ENCODE measurements at places on chromosomes 12 and 14. TPM values are rescaled to one million over a fixed set of nuclear protein-coding genes. Genes with fewer than 3 reads are reported as not detected.

The ATP6V1D gene
- 36.4 TPM for total RNA-seq

DNA sequence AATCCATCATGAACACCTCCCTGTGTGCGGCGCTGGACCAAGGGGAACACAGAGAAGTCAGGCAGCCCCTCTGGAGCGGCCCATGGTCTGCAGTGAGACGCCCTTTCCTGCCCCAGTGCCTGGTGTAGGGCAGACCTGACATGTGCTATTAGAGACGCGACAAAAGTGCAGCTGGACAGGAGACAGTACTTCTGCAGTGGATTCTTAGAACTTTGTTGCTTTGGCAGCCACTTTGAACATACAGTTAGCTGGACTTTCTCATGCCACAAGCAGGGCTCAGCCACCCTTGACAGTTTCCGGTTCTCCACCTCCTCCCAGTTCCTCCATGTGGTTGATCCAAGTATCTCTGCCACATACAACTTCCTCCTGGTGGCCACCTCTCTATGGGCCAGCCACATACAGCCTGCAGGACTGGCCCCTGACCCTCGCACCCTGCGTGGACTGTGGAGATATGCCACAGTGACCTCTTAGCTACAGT is 45.9 kb downstream of the LGMN start:
- DNase-seq, result no peak

- no peak for DNase-seq
Measured at GRCh38 chr14:22147716-22148115, 441.3 kb downstream of the DAD1 start.

DNA sequence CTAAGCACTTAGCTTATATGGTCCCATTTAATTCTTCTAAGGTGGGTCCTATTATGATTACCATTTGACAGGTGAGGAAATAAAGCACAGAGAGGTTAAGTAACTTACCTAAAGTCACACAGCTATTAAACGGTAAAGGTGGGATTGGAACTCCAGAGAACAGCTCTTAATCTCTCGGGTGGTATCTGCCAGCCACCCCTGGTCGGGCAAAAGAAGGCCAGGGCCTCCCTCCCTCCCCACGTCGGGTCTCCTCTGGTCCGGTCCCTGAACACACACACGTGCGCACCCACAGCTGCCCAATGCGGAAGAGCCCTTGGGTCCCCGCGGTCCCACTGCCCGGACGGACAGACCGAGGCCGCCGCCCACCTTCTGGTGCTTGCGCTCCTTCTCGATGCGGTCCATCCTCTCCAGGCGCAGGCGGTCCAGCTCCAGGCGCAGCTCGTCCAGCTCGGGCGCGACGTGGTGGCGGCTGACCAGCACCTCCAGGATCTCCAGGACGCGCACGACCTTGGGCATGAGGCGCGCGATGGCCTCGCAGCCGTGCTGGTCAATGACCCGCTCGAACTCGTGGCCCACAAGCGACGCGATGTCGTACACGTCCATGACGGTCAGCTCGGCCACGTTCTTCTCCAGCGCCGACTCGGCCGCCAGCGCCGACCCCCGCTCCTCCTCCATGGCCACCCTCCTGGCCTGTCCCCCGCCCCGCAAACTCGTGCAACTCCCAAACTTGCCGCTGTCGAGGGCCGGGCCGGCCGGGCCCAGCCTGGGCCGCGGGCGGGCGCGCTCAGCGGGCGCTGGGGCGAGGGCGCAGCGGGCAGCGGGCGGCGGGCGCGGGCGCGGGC is 490 bp downstream of the RILPL1 start:
- no peak for DNase-seq

The IL26 gene
- not detected for total RNA-seq

The RHOJ gene
- total RNA-seq, result not detected

- no peak for DNase-seq
Measured at GRCh38 chr14:100114109-100114765, 45.2 kb downstream of the DEGS2 start.

DNA sequence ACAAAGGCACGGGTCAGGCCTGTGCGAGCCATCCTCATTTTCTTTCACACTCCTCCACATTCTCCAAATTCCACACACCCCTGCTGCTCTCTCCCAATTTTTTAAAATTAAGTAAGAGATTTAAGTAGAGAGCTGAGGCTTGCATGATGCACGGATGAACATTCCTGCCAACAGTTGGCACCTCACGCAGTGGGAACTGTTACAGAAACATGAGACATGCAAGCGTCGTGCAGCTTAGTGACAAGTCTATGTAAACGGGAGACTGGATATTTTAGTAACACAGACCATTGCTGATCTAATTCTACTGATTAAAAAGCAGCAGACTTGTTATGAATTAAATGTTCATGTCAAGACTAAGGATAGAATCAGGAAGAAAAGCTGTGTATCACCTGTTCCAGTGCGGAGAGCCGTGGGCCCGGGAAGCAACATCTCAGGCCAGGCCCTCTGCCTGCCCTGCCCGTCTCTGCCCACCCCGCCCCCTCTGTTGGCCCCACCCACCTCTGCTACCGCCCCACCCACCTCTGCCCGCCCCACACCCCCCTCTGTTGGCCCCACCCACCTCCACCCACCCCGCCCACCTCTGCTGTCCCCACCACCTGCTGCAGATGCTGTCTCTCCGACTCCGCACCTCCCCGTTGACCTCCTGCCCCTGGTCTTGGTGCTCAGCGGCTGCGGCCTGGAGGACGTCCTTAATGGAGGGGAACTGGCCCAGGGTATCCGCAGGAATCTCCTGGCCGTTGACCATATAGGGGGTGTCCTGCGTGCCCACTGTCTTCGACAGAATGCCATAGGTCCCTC is 21.2 kb downstream of the GOLGA3 start:
- DNase-seq, result no peak

GRCh38 chr12:31589904-31590641 is 863 bp downstream of the DENND5B start:
- DNase-seq, result no peak

- DNase-seq, result peak; percentile 27
Measured at GRCh38 chr12:981176-981828, 9.7 kb upstream of the ERC1 start.

The DLK1 gene
- not detected for total RNA-seq

The B3GNT4 gene
- total RNA-seq, result not detected

DNA sequence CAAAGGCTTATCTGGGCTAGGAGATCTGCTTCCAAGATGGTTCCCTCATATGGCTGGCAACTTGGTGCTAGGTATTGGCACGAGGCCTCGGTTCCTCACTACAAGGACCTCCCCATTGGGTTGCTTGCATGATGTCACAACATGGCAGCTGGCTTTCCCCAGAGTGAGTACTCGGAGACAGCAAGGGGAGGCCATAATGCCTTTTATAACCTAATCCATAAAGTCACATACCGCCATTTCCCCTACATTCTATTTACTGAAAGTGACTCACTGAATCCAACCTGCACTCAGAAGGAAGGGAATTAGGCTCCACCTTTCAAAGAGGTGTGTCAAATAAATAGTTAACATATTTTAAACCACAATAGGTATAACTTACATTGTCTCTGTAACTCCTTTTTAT is 130.9 kb downstream of the SAMD4A start:
- no peak for DNase-seq

DNA sequence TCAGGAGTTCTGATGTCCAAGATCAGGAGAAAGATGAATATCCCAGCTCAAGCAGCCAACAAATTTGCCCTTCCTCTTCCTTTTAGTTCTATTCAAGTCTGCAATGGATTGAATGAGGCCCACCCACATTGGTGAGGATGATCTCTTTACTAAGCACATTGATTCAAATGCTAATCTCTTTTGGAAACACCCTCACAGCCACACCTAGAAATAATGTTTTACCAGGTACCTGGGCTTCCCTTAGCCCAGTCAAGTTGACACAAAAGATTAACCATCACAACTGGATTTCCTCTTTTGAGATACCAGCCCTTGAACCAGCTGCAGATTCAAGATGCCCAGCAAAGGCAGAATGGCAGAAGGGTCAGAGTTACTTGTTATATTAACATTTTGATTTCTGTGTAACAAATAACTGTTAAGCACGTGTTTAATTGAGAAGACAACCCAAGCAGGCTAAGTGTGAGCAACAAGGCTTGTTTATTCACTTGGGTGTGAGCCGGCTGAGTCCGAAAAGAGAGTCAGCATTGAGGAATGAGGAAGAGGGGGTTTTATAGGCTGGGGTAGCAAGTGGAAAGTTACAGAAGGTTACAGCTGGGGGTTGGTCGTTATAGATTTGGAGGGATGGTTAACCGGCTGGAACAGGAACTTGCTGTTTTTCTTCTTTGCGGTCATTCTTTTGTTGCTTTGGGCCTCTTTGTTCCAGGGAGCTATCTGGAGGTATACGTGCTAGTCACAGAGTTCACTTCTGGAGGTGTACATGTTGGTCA is 180.3 kb downstream of the EMP1 start:
- DNase-seq, result no peak

The ARHGDIB gene
- total RNA-seq, result 1,263 TPM

GRCh38 chr12:89183985-89184435 is 168.3 kb downstream of the DUSP6 start:
- no peak for DNase-seq

The PMCH gene
- total RNA-seq, result 1.6 TPM

The TSPAN9 gene
- 1.2 TPM for total RNA-seq

DNA sequence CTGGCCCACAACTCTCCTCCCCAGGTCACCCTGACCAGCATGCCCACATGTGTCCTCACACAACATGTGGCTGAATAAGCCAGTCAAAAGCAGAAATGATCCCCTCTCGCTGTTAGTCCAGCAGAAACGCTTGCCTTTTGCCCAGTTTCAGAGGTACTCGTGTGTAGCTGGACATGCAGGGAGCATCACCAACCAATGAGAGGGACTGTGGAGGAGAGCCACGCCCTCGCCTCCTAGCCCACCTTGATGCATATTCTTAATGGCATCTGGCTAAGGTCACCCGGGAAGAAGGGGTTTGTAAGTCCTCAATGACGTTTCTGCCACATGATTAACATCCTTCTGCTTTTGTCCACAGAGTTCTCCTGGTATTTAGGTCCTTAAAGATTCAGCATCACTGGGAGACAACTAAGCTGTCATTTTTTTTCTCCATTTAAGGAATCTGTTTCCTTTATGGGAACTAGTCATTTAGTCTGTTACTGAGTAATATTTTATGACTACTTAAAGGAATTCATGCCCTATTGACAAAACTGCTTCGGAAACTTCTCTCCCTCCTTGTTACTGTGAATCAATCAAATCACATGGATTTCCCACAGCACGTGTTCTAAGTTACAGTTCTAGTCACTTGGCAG is 134.0 kb downstream of the GCH1 start:
- DNase-seq, result no peak

DNA sequence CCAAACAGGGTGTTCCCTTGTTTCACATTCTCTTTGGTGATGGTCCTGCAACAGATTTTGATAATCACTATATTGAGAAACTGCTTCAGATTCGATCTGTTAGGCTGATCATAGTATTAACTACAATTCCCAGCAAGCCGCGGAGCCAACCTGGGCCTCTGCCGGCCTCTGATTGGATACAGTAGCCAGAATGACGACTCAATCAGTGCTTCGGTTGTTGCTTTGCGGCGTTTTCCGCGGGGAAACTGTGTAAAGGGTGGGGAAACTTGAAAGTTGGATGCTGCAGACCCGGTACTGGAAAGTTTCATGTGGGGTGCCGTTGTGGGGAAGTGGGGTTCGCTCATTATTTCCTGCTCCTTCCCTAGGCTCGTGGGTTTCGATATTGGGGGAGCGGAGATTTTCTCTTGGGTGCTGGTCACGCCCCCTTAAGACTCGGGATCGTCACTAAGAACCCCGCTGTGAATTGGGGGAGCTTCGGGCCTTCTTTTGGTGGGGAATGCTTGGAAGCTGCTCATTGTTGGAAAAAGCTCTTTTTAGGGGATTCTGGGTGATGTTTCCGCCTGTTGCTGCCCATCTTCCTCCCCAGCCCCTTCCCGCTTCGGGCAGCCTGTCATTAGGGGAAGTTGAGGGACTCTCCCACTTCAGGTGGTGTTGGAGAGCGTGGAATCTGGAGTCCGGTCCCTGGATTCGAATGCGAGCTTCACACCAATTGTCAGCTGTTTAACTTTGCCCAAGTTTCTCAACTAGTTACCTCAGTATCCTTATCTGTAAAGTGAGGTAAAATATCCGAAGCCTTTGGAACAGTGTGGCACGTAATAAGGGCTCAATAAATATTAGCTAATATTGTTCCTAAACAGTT is at the start of gene RAD51B:
TSS of gene RAD51B (plus strand) at position 217 of the 859 bp plus-strand sequence.
- peak; percentile 89 for DNase-seq

DNA sequence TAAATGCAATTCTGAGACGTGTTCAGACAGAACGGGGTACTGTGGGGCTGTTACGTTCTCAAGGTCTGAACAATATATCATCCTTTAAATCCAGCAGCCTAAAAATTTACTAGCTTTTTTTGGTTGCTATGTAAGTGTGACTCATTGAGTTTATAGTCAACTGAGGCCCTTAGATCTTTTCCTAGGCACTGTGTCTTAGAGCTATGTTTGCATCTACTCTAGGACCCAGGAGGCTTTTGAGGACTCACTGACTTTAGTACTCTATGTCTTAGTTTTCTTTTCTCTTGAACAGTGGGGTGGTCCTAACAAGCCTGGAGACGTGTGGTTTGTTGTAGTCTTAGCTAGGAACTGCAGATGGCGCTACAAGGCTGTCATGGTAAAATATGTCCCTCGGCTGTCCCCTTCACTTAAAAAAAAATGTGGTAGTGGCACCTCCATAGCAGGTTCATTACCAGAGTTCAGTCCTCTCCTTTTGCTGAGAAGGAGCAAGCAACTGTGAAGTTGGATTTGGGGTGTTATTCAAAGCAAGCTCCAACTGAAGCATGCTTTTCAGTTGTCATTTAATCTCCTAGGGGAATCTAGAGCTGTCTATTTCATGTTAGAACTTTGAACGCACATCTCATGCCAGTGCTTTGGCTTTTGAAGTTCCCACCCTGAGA is 8.7 kb upstream of the SPATS2 start:
- DNase-seq, result peak; percentile 81

The ART4 gene
- total RNA-seq, result not detected

DNA sequence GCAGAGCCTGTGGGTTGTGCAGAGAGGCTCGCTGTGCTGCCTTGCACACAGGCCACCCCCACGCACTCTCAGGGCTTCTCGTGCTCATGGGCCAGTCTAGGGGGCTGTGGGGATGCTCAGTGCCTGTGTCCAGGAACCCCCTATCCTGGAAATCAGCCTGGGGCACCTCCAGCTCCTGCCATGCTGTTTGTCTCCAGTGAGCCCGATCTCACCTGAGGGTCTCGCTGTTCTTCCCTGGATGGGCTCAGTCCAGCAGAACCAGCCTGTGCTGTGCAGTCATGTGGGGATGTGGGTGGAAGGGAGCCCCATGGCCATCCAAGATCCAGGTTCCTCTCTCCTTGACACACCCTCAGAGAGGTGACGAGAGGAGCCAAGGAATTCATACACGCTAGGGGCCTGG is 26.7 kb downstream of the SERPINA1 start:
- no peak for DNase-seq

GRCh38 chr14:69582212-69582611 is 7.5 kb upstream of the CCDC177 start:
- DNase-seq, result no peak

The SPIC gene
- total RNA-seq, result not detected

- DNase-seq, result no peak
Measured at GRCh38 chr14:50335989-50336824, 24.1 kb downstream of the DMAC2L start.

The PPP1R36 gene
- total RNA-seq, result not detected

- no peak for DNase-seq
Measured at GRCh38 chr12:24507827-24508226, 441.1 kb downstream of the BCAT1 start.

The KERA gene
- total RNA-seq, result not detected

- DNase-seq, result no peak
Measured at GRCh38 chr12:131620946-131621681, 89.8 kb upstream of the SFSWAP start.

The SLC6A15 gene
- not detected for total RNA-seq

GRCh38 chr14:95507174-95507573 is 9.3 kb downstream of the SYNE3 start:
- no peak for DNase-seq

- DNase-seq, result no peak
Measured at GRCh38 chr14:29242755-29243754, 476.5 kb downstream of the FOXG1 start.

All from CD4-positive, CD25-positive, alpha-beta regulatory T cell (primary cell).